ENCODE measurements at places on chromosomes 12 and 14.

DNA sequence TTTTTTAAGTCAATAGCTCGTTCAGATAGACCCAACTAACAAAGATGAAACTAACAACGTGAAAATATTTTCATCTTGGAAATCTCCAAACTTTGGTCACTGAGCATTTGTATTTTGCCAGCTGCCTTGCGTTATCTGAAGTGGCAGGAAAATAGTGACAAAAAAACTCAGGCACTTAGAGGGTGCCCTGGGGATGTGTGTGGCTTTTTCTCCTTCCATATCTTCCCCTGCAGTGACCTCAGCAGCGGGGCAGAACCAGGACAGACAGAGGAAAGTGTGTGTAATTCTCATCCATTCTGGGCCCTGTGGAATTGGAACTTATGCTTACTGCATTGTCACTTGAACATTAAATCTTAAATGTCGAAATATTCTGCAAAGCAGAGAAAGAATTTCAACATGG lies 152.0 kb downstream of the BCAT1 start:
- no peak for DNase-seq

GRCh38 chr12:108240928-108241327 lies 98.2 kb downstream of the CMKLR1 start:
- no peak for DNase-seq

GRCh38 chr14:68854421-68854820 lies 61.6 kb upstream of the ZFP36L1 start:
- no peak for DNase-seq

- DNase-seq, result peak; percentile 48
Observed at GRCh38 chr14:94918896-94919295, 149.0 kb upstream of the GSC start.

DNA sequence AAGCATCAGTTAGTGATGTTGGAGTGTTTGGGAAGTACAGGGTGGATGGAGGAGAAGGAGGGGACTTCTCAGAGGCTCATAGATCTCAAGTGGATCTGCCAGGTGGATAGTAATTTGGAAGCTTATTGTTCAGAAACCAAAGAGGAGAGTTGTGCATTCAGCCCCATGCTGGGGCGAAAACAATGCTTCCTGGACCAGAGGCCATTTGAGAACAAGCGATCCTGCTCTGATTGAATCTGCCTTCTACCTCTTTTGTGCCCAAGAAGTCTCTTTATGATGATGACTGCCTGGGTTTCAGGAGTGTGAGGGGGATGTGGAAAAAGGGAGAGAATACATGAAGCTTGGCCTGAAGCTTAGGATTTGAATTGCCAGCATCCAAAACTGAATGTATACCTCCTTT lies 110.8 kb upstream of the SRRM4 start:
- DNase-seq, result no peak

GRCh38 chr12:52389313-52390207 lies 4.1 kb upstream of the KRT84 start:
- no peak for DNase-seq

DNA sequence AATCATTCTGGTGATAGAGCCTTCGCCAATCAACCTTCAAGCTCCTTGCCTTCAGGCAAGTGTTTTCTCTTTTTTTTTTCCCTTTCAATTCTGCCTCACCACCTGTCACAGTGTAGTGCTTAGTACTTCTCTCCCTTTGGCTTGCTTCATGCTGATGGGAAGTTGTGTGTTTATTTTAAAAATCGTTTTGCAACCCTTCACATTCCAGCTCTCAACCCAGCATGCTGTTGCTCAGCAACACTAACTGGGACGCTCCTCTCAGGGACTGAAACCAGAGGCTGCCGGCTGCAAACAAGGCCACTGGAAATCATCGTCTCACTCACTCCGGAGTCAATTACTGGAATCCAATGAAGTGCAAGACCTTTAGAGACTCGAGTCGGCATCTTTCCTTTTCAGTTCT lies 342.7 kb downstream of the PRKD1 start:
- peak; percentile 48 for DNase-seq

DNA sequence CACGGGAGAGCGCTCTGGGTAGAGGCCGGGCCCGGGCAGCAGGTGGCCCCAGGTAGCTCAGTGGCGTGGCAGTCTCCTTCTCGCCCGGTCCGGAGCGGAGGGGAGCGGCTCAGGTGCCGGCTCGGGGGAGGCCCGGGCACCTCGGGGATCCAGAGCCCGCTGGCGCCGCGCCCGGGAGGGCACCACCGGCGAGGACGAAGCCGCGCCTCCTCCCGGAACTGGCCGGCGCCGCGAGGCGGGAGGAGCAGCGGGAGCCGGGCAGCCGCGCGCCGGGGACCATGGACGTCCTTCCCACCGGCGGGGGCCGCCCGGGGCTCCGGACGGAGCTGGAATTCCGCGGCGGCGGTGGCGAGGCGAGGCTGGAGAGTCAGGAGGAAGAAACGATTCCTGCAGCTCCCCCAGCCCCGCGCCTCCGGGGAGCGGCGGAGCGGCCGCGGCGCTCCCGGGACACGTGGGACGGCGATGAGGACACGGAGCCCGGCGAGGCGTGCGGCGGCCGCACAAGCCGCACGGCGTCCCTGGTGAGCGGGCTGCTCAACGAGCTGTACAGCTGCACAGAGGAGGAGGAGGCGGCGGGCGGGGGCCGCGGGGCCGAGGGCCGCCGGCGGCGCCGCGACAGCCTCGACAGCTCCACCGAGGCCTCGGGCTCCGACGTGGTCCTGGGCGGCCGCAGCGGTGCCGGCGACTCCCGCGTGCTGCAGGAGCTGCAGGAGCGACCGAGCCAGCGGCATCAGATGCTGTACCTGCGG lies 21.5 kb upstream of the GNS start:
- DNase-seq, result no peak

DNA sequence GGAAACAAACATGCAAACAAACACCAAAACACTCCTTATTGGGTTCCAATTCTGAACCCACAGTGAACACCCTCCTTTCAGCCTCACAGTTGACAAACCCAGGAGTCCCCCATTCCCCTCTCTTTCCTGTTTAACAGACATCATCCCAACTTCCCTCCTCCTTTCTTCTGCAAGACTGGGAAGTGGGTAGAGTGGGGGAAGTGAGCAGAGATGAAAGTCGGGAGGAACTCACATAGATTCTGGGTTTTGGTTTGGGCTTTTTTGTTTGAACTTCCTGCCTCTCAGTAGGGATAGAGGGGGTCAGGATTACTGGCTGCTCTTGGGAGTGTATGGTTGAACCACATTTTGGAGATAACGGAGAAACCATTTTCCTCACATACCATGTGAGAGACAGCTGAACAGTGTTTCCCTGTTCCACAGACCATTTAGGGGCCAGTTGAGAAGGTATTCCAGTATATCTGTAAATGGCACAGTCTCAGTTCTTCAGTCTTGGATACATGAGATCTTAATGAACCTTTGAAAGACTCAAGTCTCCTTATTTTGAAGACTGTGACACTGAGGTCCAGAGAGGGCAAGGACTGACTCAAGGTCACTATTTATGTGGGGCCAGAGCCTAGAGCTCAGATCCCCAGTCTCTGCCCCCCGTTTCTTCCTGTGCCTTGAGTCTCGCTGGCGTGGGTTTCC lies 3.9 kb upstream of the GPR84 start:
- no peak for DNase-seq

DNA sequence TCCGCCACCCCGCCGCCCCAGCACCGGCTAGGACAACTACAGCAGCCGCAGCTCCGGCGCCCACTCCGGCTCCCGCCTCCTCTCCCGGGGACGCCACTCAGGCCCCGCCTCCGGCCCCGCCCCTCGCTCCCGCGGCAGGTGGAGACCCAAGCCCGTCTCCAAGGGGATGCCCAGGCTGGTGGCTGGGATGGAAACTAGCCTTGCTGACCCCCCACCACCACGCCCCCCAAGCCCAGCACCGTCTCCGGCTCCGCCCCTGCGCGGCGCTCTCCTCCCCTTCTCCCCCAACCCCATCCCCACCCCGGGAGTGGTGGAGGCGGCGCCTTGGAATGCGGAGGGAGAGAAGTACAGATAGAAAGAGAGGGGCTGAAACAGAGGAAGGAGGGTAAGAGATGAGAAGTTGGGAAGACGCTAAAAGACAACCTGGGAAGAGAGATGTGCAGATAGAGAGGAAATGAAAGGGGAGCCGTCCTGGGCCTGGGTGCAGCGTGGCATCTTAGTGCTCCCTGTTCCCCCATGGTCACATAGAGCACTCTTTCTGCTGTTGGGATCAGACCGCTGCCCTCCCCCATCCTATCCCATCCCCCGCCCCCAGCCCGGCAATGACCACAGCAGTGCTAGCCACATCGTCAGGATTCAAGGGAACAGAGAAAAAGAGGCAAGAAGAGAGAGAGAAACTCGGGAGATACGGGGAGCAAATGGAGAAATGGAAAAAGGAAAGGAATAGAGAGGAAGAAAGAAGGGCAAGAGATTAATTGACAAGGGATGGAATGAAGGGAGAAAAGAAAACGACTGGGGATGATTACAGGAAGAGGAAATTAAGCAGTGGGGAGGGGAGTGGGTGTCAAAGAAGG lies at the start of gene ITGA7:
TSS of gene ITGA7 (minus strand) at position 64 of the 854 bp plus-strand sequence. CDS start 222 bp downstream, outside the sequence.
- DNase-seq, result peak; percentile 49

- DNase-seq, result no peak
Observed at GRCh38 chr12:51247523-51248206, 9.0 kb downstream of the DAZAP2 start.

Measured in ELR (cell line).